Erythroblast (primary cell): ENCODE measurements at places on chromosomes 6 and 20.

- peak; percentile 74 for DNase-seq
These were observed 31.7 kb downstream of the SAMHD1 start for GRCh38 chr20:36919715-36920333.

DNA sequence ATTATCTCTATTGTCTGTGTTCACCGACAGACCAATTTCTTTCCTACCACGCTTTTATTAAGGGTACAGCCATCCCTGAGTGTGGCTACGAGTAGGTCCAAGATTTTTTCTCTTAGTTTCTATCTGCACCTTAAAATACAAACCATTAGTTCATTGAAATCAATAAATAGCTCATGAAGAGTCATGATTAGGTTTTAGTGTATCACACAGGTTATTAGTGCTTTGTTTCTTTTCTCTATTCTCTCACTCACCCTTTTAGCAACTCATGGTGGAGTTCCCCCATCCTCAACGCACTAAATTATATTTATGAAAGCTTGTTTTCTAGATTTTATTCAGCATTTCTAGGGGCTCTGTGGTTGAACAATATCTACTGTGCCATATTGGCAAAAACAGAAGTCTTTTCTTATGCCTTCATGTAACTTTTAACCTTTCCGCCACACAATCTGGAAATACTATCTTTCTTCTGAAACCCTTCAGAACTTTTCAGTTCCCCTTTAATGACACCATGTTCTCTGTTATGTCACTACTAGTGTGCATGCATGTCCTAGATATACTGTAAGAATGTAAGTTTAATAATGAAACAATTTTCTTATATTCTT, 128.2 kb upstream of the LAMA2 start:
- no peak for DNase-seq

- no peak for DNase-seq
These were observed 200.9 kb downstream of the EDN1 start for GRCh38 chr6:12490904-12491571.

DNA sequence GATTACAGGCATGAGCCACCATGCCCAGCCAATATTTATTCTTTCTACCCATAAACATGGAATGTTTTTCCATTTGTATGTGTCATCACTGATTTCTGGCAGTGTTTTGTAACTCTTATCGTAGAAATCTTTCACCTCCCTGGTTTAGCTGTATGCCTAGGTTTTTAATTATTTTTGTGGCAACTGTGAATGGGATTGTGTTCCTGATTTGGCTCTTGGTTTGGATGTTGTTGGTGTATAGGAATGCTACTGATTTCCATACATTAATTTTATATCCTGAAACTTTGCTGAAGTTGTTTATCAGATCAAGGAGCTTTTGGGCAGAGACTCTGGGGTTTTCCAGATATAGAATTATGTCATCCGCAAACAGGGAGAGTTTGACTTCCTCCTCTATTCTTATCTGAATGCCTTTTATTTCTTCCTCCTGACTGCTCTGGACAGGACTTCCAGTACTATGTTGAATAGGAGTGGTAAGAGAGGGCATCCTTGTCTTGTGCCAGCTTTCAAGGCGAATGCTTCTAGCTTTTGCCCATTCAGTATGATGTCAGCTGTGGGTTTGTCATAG, 198.6 kb downstream of the ZDHHC14 start:
- DNase-seq: no peak

- no peak for DNase-seq
These were observed 660.4 kb downstream of the CD109 start for GRCh38 chr6:74356391-74356790.

GRCh38 chr20:45138561-45139300, 14.5 kb upstream of the WFDC12 start:
- peak; percentile 79 for DNase-seq

- DNase-seq: no peak
These were observed 350.0 kb downstream of the QKI start for GRCh38 chr6:163764565-163764964.

DNA sequence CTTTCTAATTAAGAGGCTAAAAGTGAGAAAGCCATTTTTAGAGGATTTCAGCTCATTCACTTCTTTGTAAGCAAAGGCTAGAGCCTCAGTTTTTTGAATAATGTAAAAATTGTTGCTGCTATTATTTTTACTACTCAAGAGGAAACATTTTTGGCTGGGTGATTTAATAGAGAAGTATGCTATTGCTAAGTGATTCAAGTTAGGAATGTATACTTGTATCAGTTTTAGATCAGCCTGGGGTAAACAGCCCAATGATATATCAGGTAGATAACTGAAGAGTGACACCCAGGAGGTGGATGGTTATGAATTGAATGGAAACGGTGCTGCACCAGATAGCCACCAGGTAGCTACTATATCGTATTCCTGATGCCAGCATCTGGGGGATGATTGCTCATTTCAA, 9.2 kb downstream of the QKI start:
- no peak for DNase-seq

DNA sequence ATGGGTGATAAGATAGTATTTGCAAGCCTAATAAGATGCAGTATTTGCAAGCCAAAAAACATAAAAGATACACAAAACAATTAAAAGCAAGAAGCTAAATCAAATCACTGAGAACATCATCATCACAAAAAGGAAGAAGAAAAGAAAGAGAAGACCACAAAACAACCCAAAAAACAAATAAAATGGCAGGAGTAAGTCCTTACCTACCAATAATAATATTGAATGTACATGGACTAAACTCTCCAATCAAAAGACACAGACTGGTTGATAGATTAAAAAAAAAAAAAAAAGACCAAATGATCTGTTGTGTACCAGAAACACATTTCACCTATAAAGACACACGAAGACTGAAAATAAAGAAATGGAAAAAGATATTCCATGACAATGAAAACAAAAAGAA, 37.7 kb downstream of the ECHDC1 start:
- no peak for DNase-seq

GRCh38 chr6:156752666-156753301, 24.4 kb upstream of the ARID1B start:
- DNase-seq: peak; percentile 3

DNA sequence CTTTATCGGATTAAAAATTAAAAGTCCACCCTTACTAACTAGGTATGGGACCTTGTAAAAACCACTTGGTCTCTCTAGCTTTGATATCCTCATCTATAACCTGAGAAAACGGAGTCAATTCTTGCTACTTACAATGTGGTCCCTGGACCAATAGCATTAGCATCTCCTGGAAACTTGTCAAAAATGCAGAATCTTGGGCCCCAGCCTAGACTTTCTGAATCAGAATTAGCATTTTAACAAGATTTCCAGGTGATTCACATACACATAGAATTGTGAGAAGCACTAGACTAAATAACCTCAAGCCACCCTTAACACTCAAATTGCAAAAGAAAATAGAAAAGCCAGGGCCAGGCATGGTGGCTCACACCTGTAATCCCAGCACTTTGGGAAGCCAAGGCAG, 96.6 kb downstream of the RNGTT start:
- DNase-seq: no peak

DNA sequence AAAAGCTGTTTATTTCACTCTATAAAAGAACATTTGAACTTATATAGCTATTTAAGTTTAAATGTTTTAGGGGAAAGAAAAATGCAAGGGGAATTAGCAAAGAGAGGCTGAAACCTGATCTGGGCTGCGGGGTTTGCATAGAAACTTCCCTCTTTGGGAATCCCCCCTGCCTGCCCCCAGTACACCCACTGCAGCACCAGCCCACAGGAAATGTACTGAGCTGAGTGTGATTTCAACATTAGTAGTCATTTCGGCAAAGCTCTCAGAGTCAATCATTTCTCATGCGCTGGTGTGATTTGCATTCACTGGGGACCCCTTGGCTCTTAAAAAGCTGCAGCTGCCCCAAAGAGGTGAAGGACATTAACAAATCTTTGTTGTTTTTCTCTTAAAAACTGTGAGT, 859.4 kb downstream of the MAFB start:
- no peak for DNase-seq

DNA sequence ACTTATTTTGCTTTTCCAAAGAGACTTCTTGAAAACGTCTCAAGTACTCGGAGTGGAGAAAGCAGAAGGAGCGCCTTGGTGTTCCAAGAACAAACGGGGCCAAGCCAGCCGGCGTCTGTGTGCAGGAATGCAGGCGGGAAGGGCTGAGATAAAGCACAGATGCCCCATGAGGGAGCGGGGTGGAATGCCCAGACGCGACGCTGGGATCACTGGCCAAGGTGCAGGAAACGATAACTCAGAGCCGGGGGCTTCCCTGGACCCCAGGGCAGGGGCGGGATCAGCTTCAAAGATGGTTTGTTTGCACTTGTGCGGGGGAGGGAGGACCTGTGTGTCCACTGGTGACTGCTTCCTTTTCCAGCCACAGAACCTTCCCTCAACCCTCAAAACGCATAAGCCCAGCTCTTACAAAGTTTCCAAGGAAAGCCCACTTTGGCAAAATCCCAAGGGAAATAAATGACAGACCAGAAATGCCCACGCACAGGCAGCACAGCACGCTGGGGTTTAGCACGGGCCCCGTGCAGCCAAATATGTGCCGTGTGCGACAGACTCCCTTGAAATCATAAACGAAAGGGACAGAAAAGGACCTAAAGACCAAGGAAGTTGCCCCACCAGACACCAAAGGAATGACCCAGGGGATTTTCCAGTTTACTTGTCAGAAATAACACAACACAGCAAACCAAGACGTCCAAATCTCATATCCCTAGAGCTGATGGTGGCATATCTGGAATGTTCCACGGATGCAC, 113.9 kb downstream of the NFATC2 start:
- DNase-seq: no peak

DNA sequence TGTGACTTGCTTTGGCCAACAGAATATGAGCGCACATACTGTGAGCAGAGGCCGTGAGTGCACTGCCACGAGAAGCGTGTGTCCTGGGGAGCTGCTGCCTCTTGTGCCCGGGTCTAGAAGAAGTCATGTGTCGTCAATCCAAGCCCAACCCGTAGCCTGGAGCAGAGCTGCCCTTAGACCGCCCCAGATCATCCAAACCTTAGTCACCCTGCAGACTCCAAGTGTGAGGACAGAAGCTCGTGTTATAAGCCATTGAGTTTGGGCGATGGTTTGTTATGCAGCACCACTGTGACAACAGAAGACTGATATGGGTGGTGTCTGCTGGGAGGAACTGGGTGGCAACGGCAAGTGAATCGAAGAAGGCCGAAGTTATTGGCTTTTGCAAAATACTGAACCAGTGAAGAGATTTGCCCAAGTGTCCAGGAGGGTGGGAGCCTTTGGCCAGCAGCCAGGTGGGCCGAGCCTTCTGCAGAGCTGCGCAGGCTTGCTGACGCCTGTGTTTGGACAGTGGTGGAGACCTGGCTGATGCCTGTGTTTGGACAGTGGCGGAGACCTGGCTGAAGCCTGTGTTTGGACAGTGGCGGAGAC, 101.3 kb upstream of the SULF2 start:
- no peak for DNase-seq

- DNase-seq: no peak
These were observed 74.1 kb upstream of the INSM1 start for GRCh38 chr20:20293691-20294385.

GRCh38 chr6:31734821-31735406, 1.4 kb downstream of the CLIC1 start:
- DNase-seq: peak; percentile 45

DNA sequence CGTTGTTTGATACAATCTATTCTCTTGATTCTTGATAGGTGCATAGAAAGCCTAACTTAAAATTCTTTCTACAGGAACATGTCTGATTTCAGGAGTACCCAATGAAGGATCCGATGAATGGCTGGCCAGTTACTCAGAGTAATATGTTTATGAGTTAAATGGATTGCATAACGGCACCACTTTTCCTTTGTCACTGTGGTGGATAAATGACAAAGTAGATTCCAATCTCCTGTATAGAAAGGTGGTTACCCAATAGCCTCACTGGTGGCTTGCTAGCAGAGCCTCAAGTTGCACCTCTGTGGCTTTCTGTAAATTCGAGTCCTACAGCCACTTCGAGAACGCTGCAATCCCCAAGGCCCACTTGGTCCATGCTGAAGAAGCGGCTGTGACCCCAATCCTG, 28.4 kb downstream of the LHFPL5 start:
- DNase-seq: peak; percentile 17

GRCh38 chr6:15441215-15441868, 195.5 kb downstream of the JARID2 start:
- peak; percentile 69 for DNase-seq

DNA sequence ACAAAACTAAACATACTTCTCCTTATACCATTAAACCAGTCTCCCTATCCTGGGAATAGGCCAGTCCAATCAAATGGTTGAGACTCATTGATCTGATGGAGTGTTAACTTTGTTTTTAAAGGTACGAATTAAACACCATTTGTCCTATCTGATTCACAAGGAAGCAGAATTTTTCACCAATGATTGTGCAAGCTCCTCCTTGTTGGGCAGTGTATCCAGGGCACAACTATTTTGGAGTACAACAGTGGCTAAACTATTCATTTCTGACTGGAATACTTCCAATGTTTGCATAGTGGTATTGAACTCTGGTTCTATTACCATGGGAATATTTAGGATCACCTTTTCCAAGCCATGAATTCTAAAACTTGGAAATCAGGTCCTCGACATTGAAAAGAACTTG, 5.4 kb upstream of the PPP1R3G start:
- no peak for DNase-seq

DNA sequence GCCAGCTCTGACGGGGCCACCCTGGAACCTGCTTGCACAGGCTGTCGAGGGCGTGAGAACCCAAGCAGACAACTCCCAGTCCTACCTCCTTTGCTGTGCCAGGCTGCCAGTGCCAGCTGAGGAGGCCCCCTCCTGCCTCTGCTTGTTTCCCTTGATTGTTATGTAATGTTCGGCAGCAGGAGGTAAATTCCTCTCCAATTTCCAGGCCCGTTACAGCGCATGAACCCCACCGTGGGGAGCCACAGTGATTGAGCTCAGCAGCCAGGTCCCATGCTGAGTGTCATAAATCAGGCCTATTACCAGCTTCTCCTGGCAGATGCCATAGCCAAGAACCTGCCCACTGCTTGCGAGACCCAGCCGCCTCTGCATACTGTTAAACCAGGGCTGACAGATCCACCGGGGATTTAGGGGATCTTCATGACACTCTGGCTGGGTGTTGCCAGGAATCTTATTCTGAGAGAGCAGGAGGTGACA, 320.5 kb downstream of the DHX35 start:
- no peak for DNase-seq

DNA sequence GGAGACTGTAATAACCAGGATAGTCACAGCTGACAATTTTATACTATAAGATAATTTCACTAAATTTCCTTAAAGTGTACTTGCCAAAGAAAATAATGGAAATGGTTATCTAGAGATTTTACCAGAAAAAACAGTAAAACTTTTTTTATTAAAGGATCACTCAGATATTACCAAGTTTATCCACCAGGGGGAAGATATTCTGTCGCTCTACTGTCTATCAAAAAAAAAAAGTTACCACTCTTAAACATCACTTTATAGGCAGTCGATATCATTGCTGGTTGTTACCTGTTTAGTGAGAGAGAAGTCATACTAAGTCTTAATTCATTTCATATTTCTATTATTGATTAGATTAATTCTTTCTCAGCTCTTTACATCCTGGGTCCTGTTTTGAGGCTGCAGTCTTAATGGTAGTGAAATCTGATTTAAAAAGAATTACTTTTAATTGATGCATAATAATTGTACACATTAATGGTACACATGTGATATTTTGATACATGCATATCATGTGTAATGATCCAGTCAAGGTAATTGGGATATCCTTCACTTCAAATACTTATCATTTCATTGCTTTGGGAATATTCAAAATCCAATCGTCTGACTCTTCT, 18.9 kb downstream of the L3MBTL3 start:
- DNase-seq: peak; percentile 27

- DNase-seq: no peak
These were observed 73.2 kb downstream of the TRMT6 start for GRCh38 chr20:5877128-5877527.

- DNase-seq: no peak
These were observed 12.0 kb upstream of the BICRAL start for GRCh38 chr6:42769836-42770235.
